A375 (cell line): ENCODE measurements at places on chromosomes 5 and 9. TPM values are rescaled to one million over a fixed set of nuclear protein-coding genes. Genes with fewer than 3 reads are reported as not detected.

RAD50 gene
- 16.9 and 23.4 TPM in 2 replicates for total RNA-seq

TTC16 gene
- 0.16 and 0.30 TPM in 2 replicates for total RNA-seq

ANGPTL2 gene
- total RNA-seq = 5.9 and 10.1 TPM in 2 replicates

UBE2B gene
- total RNA-seq = 8.0 and 12.4 TPM in 2 replicates

TICAM2 gene
- total RNA-seq = 2.3 TPM in 2 replicates

PITX1 gene
- total RNA-seq = 1.2 and 2.1 TPM in 2 replicates

SPINK7 gene
- not detected in 2 replicates for total RNA-seq

FER gene
- total RNA-seq = 15.9 and 21.8 TPM in 2 replicates

C1QTNF3 gene
- 2.3 and 2.8 TPM in 2 replicates for total RNA-seq

RAB3C gene
- not detected in 2 replicates for total RNA-seq

MPDZ gene
- 27.2 and 38.3 TPM in 2 replicates for total RNA-seq

TNC gene
- total RNA-seq = 372 and 373 TPM in 2 replicates

ASB6 gene
- total RNA-seq = 29.0 and 34.0 TPM in 2 replicates

ADGRV1 gene
- 5.1 and 6.0 TPM in 2 replicates for total RNA-seq

CATSPER3 gene
- 0.49 TPM in 1 of 2 replicates, not detected in the other for total RNA-seq

ROPN1L gene
- total RNA-seq = 3.9 and 5.3 TPM in 2 replicates

PRKACG gene
- not detected in 2 replicates for total RNA-seq

WNT8A gene
- total RNA-seq = not detected in 2 replicates

FOXD4 gene
- total RNA-seq = 0.30 and 0.37 TPM in 2 replicates

NUTM2G gene
- not detected in 2 replicates for total RNA-seq

DMXL1 gene
- 11.4 and 12.2 TPM in 2 replicates for total RNA-seq

SLC27A6 gene
- total RNA-seq = 0.16 and 0.26 TPM in 2 replicates

HAVCR2 gene
- 1.2 TPM in 1 of 2 replicates, not detected in the other for total RNA-seq

TOR2A gene
- 9.2 and 12.1 TPM in 2 replicates for total RNA-seq

MARCHF3 gene
- 0.27 and 0.83 TPM in 2 replicates for total RNA-seq

ARHGEF37 gene
- 1.8 and 2.8 TPM in 2 replicates for total RNA-seq

HACD4 gene
- not detected in 2 replicates for total RNA-seq

ANKH gene
- 133 and 148 TPM in 2 replicates for total RNA-seq

SLC9A3 gene
- not detected in 2 replicates for total RNA-seq

C1QTNF2 gene
- total RNA-seq = 0.08 and 0.21 TPM in 2 replicates

MVB12B gene
- 4.5 and 6.4 TPM in 2 replicates for total RNA-seq

TOR4A gene
- total RNA-seq = 6.9 and 8.7 TPM in 2 replicates

CTXN3 gene
- total RNA-seq = not detected in 2 replicates

FBP2 gene
- total RNA-seq = not detected in 2 replicates

PCDHGA2 gene
- total RNA-seq = 0.66 and 1.0 TPM in 2 replicates

COL23A1 gene
- not detected in 2 replicates for total RNA-seq

PCDHGA1 gene
- 2.5 TPM in 2 replicates for total RNA-seq

MYOZ3 gene
- not detected in 2 replicates for total RNA-seq

TUT7 gene
- total RNA-seq = 15.8 and 20.8 TPM in 2 replicates

PCDHGC4 gene
- 1.3 and 1.8 TPM in 2 replicates for total RNA-seq

PIP5K1B gene
- 0.19 TPM in 1 of 2 replicates, not detected in the other for total RNA-seq

CDC20B gene
- not detected in 2 replicates for total RNA-seq

BRINP1 gene
- not detected in 2 replicates for total RNA-seq

INSYN2B gene
- total RNA-seq = 0.53 and 1.2 TPM in 2 replicates

RFX3 gene
- 5.1 and 9.2 TPM in 2 replicates for total RNA-seq

CDX1 gene
- total RNA-seq = not detected in 2 replicates

RNF180 gene
- total RNA-seq = 3.0 and 3.5 TPM in 2 replicates

TMEM215 gene
- not detected in 2 replicates for total RNA-seq

GRM6 gene
- total RNA-seq = not detected in 2 replicates

ADGRD2 gene
- not detected in 2 replicates for total RNA-seq

SLC6A18 gene
- not detected in 2 replicates for total RNA-seq

TAS2R1 gene
- total RNA-seq = not detected in 2 replicates

RGS7BP gene
- not detected in 2 replicates for total RNA-seq

ANKRD20A1 gene
- total RNA-seq = 0.49 and 1.2 TPM in 2 replicates

PCDHA2 gene
- 0.96 and 1.3 TPM in 2 replicates for total RNA-seq

CAMK4 gene
- 67.3 and 74.3 TPM in 2 replicates for total RNA-seq

PCDHGA3 gene
- 0.32 and 0.79 TPM in 2 replicates for total RNA-seq
